ENCODE measurements at places on chromosomes 3 and 15.

GRCh38 chr3:3127432-3128010 lies 781 bp downstream of the TRNT1 start:
- peak; percentile 8 for DNase-seq

- DNase-seq: no peak
Observed at GRCh38 chr3:59717679-59718205, 667.9 kb upstream of the CFAP20DC start.

- no peak for DNase-seq
Observed at GRCh38 chr3:164673738-164674137, 404.6 kb downstream of the SI start.

- DNase-seq: no peak
Observed at GRCh38 chr3:145089337-145089736, 1071.6 kb downstream of the PLOD2 start.

GRCh38 chr3:108602935-108603294 lies 13.4 kb downstream of the DZIP3 start:
- DNase-seq: no peak

GRCh38 chr3:11588755-11589154 lies 55.0 kb downstream of the VGLL4 start:
- DNase-seq: no peak

GRCh38 chr3:129840707-129841360 lies 52.7 kb downstream of the TMCC1 start:
- DNase-seq: no peak

- no peak for DNase-seq
Observed at GRCh38 chr15:89444241-89445225, 51.9 kb downstream of the RHCG start.

DNA sequence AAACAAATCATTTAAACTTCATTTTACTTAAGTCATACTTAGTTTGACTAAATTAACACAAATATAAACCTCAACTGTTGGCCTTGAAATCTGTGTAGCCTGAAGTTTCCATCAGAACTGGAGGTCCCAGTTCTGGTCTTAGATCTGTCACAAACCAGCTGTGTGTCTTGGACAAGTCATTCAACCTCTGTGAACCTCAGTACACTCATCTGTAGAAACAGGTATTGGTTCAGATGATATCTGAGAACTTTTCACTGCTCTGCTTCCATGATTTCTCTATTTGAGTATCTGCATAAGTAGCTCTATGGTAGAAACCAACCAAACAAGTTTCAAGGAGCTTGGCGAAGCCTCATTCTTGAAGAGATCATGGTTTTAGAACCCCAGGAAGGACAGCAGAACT lies 60.4 kb upstream of the SLC2A2 start:
- no peak for DNase-seq

DNA sequence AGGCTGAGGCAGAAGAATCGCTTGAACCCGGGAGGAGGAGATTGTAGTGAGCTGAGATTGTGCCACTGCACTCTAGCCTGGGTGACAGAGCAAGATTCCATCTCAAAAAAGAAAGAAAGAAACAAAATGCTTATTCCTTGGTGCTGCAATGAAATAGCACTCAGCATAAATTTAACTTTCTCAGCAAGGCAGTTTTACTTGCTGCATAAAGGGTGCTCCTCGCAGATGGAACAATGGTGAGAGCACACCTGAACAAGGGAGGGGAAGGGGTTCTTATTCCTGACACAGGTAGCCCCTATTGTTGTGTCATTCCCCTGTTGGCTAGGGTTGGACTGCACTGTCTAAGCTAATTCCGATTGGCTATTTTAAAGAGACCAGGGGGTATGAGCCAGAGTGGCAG lies 17.1 kb downstream of the PAK2 start:
- no peak for DNase-seq

- no peak for DNase-seq
Observed at GRCh38 chr3:110180733-110181132, 843.4 kb upstream of the DPPA4 start.

- no peak for DNase-seq
Observed at GRCh38 chr15:26806574-26806973, 33.7 kb upstream of the GABRB3 start.

DNA sequence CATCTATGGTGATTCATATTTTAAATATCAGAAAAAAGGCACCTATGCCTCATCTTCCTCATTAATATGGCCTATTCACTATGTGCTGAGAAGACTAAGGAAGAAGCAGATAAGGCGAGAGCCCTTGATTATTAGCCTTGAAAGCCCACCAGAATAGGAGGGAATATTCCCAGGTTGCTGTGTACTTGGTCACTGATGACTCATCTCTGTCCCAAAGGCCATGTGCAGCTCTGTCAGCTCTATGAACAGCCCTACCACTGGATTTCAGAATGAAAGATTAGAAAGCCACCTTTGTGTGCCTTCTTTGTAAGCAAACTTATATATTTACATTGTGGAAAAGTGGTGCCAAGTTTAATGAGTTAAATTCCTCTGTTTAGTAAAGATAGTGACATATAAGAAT lies 211.5 kb downstream of the NFKBIZ start:
- DNase-seq: no peak

DNA sequence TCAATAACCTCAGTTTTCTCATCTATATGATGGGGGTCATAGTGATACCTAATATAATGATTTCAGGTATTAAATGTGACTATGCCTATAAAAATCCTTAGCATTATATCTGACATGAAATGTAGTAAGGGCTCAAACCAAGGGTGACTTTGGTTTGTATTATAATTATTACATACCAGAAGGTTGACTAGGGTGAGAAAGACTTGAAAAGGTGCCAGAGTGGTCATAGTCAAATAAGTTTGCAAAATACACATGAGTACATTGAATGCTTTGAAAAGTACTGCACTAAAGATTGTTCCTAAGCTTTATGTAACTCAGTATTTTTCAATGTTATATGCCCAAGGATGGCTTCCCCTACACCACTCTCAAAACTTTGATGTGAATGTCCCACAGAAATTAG lies 297.2 kb downstream of the ARPP21 start:
- no peak for DNase-seq

DNA sequence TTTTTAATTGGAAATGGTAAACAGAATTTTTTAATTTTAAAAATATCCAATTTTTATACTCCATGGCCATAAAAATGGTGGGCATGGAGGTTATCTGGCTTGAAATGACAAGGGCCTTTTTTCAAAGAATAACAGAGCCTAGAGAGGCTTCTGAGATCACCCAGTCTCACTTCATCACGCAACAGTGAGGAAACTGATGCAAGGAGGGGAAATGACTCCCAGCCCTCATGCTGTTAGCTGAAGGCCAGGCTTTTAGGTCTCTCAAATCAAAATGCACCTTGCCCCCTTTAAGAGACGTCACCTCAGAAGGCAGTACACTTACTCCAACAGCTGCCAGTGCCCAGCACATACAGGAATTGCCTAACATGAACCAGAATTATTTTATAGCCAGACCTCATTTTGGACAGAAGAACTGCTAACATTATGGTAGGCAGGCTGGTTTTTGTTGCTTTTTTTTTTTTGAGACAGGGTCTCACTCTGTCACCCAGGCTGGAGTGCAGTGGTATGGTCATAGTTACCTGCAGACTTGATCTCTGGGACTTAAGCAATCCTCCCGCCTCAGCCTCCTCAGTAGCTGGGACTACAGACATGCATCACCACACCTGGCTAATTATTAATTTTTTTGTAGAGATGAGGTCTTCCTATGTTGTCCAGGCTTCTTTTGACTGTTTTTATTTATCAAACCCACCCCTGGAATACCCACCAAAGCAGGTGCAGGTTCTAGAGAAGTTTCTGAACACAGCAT lies 9.1 kb downstream of the RAB43 start:
- DNase-seq: no peak

DNA sequence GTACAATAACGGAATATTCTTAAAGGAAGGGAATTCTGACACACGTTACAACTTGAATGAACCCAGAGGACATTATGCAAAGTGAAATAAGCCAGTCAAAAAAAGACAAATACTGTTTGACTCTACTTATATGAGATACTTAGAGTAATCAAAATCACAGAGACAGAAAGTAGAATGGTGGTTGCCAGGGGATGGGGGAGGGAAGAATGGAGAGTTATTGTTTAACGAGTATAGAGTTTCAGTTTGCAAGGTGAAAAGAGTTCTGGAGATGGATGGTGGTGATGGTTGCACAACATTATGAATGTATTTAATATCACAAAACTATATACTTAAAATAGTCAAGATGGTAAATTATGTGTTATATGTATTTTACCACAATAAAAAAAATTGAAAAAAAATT lies 112.9 kb upstream of the ARHGEF3 start:
- DNase-seq: no peak

DNA sequence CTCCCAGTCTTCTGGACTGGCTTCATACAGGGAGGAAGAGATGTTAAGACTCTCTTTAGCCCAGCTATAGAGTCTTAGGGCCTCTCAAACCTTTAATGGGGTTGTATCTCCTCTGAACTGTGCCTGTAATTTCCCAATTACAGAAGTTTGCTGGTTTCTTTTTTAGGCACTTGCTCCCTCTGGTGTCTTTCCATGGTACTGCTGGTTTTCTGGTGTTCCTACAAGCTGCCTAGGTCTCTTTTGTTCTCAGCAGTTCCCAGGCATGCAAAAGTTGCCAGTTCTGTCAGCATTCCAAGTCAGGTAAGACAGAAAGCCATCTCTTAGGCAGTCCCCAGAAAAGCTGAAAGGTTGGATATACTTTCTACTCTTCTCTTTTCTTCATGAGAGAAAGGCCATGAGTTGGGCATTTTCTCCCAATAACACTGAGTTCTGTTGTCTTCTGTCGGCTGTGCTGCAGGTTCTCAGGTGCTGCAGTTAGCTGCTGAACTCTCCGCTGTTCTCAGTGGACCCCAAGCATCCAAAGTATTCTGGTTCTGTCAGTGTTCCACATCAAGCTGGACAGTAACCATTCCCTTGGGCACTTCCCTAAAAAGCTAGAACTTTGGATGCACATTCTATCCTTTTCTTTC lies 54.4 kb upstream of the EHHADH start:
- DNase-seq: no peak

GRCh38 chr15:35627696-35628095 lies 81.7 kb upstream of the DPH6 start:
- no peak for DNase-seq

DNA sequence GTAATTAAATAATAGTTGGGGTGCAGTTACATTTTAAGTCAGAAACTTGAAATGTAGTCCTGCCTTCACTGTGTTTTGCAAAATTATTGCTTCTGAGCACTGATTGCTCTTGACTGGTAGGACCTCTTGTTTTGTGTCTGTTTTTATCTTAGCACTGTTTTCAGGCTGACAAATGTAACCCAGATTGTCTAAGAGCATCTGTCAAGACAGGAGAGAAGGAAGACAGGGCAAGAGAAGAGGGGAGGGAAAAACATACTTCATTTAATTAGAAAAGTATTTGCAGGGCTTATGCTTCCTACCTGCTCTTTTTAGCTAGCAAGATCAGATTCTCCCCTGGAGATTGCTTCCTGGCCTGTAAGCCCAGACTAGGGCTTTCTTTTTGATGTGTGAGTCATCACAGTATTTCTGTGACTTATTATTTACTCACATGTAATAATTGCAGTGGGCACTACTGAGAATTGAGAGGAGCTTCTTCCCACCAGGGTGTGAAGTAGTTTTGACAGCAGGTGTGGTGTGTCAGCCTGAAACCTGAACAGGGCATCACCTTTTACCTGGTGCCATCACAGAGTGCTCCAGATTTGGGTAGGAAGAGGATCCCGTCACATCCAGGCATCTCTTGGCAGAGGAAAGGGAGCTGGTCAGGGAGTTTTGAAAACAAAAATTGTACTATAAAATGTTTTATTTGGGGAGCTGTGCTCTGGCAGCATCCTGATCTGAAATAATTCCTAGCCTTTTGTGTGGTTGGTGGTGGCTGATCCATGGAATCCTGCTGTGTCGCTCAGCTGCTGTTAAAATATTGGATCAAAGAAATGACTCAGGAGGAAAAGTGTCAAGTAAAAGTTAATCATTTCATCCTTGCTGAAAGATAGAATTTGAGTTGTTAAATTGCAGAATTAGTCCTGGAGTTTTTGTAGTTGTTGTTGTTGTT lies 98.2 kb downstream of the TMEM108 start:
- no peak for DNase-seq

DNA sequence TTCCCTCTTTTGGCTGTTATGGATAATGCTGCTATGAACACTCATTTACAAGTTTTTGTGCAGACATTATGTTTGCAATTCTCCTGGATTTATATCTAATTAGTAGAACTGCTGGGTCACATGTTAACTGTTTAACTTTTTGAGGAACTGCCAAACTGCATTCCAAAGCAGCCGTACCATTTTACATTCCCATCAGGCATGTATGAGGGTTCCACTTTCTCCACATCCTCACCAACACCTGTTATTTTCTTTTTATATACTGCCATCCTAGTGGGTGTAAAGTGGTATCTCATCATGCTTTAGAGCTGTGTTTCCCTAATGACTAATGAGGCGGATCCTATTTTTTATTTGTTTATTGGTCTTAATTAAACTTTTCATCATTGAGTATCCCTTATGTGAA lies 9.2 kb downstream of the KPNA4 start:
- DNase-seq: no peak

DNA sequence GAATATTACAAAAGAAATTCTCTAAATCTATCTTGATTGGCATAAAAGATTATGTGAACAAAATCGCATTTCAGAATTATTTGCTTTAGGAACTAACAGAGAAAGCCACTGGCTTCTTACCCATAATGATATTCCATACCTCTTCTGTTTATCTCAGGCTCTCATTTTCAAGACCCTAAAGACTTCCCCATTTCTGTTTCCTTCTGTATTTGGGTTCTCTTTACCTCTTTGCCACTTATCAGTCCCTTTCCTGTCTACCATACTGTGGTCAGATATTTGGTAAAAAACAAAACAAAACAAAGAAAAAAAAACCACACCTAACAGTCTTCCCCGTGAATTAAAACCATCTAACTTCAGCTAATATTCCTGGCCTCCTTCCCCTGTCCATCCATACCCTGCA lies 108.5 kb downstream of the LRRC28 start:
- DNase-seq: no peak

- DNase-seq: no peak
Observed at GRCh38 chr3:109685084-109686079, 348.0 kb upstream of the DPPA4 start.

DNA sequence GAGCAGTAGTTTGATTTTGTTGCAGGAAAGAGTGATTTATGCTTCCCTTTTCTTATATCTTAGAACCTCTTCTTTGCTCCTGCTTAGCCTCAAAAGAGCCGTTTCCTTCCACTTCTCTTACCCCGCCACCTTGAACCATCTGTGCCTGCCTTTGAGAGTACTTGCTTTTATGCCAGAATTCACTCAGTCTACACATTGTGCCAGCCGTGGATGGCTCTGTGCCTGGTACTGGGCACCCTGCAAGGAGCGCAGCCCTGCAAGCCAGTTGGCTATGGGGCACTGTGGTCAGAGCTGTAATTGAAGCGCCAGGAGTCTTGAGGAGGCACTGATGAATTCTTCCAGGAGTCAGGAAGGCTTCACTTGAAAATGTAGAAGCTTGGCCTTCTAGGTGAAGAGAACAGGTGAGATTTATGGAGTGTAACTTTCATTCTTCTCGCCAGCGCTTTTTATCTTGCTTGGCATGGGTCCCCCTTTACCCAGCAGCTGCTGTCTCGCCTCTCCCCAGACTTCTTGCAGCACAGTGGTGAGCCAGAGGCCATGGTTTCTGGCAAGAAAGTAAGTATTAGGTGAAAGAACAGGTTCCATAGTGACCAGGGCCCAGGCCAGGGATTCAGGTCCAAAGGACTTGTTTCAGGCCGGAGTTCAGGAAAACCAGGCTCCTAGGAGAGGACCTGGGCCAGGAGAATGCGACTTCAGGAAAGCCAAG lies 4.9 kb downstream of the TMED3 start:
- no peak for DNase-seq

All from stimulated activated CD8-positive, alpha-beta memory T cell treated with anti-CD3 and anti-CD28 coated beads, Interleukin-7, amount 100 ng/mL, for 1 hour (primary cell).